NCI-H1417 (cell line): ENCODE measurements at places on chromosomes 4 and X.

- DNase-seq: no peak
Measured at GRCh38 chrX:140495739-140496138, 9.1 kb downstream of the SOX3 start.

DNA sequence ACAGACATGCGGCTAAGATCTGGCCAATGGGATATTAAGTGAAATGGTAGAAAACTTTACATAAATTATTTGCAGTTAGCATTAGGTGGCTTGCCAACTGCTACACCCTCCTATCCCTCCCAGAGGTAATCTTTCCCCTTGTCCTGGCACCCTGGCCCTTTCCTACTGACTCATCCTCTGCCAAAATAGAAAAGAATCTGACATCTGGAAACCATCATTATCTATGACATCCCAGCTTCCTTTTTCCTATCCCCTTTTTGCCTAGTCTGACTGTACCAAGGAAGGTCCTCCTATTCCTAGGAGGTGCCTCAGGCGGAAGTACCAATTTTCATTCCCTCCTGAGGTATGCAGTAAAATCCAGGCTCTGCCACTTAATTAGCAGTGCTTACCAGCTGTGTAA, 163.6 kb upstream of the KLF3 start:
- DNase-seq: no peak

- no peak for DNase-seq
Measured at GRCh38 chrX:72003811-72004750, 93.4 kb downstream of the NHSL2 start.

DNA sequence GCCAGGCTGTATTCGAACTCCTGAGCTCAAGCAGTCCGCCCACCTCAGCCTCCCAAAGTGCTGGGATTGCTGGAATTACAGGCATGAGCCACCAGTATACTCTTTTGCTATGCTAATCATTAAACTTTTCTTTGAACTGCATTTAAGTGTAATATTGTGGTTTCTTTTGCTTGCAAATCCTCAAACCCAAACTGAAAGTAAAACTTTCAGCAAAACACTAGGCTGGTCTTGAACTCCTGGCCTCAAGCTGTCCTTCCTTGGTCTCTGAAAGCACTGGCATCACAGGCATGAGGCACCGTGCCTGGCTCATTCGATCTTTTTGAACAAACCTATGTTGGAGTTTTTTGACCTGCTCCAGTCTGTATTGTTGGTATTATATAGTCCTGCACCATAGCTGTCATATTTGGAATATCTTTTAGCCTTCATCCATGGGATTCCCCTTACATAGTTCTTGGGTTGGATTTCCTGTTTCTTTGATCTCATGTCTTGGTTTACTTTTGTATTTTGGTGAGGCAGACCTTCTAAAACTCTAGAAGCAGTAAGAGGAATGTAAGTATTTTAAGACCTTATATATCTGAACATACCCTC, 34.1 kb downstream of the MOB1B start:
- no peak for DNase-seq

GRCh38 chr4:55251896-55252295, 94.1 kb upstream of the SRD5A3 start:
- DNase-seq: no peak

DNA sequence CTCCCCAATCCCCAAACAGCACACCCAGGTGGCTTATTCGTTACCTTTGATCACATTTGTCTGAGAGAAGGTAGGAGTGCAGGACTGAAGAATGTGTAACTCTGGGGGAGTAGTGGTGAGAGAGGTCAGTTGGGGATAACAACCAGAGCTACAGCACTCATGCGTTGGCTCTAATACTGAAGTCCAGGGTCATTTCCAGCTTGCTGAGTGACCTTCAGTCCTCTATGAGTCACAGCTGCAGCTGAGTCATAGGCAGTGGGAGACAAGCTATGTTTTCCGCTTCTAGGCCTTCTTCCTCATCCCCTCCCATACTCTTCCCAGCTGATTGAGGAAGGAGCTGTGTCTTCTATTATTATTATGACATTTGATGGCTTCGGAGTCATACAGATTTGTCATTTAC, 31.6 kb upstream of the CT47C1 start:
- DNase-seq: no peak

- DNase-seq: no peak
Measured at GRCh38 chr4:174578366-174578765, 56.1 kb upstream of the HPGD start.

DNA sequence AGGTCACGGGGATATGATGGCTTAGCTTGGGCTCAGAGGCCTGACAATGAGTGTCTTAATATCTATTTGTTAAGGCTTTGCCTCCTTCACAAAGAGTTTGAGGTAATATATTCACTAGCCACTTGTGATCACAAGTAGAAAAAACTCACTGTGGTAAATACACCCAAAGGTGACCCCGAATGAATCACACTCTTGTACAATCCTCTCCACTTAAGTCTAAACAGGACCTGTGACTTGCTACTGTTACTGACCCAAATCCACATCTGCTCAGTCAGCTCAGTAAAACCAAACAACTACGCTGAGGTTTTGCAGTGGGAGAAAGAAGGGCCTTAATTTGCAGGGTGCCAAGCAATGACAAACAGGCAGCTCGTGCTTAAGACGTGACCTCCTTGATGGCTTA, 223.8 kb upstream of the MAGEC2 start:
- no peak for DNase-seq

DNA sequence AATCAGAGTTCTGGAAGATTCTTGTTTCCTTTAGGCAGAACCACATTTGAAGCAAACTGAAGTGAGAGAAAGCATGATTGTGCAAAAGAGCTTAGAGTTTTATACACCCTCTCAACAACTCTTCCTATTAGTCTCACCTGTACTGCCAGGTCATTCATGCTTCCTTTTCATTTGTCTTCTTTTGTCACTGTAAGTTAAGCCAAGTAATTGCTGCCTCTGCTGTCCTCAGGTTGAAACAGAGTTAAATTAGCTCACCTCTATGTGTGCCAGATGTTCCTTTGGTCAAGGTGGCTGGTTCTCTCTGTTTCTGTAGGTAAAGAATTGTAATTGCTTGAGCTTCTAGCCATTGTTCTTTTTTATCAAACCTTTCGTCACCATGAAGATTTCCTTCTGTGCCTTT, 41.1 kb upstream of the HPGD start:
- peak; percentile 15 for DNase-seq

GRCh38 chr4:120771907-120772306, 150.6 kb downstream of the PRDM5 start:
- DNase-seq: no peak

- DNase-seq: no peak
Measured at GRCh38 chr4:165563851-165564250, 185.0 kb downstream of the CPE start.

DNA sequence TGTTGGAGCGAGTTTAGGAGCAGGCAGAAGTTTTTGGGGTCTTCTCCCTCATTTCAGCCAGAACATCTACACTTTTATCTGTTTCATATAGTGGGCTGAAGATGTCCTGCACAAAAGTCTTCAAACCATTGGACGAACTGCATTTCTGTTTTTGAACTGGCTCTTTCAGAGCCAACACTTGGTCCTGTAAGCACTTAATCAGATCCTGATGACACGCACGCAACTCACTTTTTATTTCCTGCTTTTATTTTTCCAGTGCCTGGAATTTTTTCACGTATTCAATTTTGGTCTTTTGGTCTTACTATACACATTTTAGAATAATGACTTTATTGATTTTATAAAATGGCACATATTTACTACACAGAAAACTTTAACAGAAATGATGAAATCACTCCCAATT, 40.2 kb upstream of the NKX3-2 start:
- DNase-seq: no peak

- DNase-seq: no peak
Measured at GRCh38 chr4:183362036-183362435, 39.8 kb upstream of the CLDN24 start.

DNA sequence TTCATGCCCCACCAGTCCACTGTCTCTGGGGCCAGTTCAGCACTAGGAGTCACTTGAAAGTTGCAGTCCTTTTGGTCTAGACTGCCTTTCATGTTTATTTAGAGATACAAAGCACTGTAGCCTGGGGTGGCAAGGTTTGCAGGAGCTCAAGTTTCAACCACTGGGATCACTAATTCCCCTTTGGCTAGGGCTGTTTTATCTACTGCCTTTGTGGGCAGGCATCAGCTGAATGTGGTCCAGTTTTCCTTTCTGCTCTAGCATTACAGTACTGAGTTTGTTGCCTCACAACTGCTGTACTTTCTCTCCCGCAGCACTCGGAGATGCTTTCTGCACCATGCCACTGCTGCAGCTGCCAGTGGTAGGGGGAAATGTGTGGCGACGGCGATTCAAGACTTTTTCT, 222.3 kb upstream of the HDX start:
- DNase-seq: no peak

GRCh38 chr4:26719954-26720552, 136.2 kb downstream of the TBC1D19 start:
- no peak for DNase-seq

DNA sequence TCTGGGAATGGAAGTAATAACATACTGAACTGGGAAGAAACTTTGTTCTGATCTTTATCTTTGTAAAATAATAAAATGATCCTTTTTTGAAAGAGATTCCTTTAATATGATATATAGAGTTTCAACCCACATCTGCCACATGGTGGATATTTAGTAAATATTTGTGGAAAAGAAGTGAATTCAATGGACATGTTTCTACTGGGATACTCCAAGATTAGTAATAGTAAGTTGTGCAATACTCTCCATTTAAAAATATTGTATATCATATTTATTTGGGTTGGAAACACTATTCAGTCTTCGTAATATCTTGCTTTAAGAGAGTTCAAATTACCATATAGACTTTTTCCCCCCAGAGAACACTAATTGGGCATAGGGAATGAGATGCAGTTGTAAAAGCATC, 17.8 kb upstream of the ARSJ start:
- DNase-seq: no peak

DNA sequence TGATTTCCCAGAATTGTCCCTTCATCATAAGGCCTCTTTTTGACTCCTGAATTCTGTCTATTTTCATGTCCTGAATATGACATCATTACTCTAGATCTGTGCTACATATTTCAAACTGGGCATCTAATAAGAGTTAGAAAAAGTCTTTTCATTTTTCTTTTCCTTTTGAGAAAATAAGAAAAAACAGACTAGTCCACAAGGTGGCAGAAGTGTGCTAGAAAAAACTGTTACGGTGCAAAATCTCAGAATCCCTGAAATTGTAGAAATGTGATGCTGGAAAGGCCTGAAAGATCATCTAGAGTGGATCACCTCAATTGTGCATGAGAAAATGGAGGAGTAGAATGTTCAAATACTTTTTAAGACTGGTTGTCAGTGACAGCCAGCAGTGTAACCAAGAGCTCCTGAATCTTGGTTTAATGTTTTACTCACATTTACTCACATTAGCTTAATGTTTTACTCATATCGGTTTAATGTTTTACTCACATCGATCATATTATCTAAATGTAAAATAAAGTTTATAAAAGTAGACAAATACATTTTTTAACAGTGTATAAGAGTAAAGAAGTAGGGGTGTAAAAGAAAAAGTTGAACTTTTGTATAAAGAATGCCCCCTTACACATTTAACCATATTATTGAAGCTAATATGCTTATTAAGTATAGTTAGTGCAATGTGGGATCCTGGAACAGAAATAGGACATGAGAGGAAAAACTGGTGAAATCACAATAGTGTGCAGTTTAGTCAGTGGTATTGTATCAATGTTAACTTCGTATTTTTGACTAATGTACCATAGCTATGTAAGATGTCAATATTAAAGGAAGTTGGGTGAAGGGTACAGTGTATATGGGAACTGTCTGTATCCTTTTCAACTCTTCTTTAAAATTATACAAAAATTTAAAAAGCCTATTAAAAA, 15.2 kb downstream of the ASB11 start:
- peak; percentile 62 for DNase-seq

GRCh38 chr4:48255072-48255958, 14.3 kb downstream of the TEC start:
- DNase-seq: no peak

GRCh38 chr4:55398966-55399365, 3.2 kb downstream of the TMEM165 start:
- DNase-seq: no peak

DNA sequence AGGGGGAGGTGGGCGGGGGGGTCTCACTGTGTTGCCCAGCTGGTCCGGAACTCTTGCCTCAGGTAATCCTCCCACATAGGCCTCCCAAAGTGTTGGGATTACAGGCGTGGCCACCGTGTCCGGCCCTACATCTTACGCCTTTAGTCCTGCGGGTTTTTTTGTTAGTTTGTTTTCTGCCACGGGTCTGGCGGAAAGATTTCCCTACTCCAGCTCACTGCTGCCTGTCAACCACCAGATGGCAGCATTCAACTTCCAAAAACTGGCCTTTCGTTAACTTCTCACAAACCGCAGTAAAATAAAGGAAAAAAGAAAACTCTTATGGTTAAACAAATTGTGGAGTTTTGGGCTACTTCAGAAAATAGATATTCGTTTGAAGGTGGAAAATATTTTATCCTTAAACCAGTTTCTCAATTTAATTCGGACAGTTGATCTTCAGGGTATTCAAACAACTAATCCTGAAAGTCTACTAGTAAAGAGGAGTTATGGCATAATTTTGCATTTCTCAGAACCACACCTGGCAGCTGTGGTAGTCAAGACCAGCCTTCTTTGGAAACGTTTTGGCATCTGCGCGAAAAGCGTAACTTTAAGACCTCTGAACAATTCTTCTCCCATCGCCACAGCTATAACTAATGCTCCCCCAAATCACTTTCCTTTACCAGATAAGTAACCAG, 41.1 kb downstream of the LUZP4 start:
- peak; percentile 50 for DNase-seq

GRCh38 chr4:55184600-55185523, 59.5 kb upstream of the KDR start:
- DNase-seq: peak; percentile 76

DNA sequence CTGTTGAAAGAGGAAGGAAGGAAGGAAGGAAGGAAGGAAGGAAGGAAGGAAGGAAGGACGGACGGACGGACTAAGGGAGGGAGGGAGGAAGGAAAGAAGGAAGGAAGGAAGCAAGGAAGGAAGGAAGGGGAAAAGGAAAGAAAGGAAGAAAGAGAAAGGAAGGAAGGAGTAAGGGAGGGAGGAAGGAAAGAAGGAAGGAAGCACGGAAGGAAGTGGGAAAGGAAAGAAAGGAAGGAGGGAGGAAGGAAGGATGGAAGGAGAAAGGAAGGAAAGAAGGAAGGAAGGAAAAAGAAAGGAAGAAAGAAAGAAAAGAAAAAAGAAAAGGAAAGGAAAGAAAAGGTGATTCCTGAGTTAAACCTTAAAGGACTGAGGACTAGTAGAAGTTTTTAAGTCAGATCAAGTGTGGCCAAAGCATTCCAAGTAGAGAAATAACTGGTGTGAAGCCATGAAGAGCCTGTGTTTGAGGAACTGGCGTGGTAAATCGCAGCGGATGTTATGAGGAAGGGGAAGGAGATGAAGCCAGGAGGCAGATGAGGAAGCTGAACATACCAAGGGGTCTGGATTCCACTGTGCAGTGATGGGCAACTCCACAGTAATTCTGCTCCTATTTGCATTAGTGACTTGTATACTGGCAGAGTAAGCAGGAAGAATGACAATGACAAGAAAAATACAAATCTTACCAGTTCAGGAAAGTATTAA, 163.5 kb downstream of the MGST2 start:
- no peak for DNase-seq

GRCh38 chrX:24371391-24371972, 11.0 kb downstream of the SUPT20HL1 start:
- DNase-seq: peak; percentile 28

- peak; percentile 82 for DNase-seq
Measured at GRCh38 chr4:150402871-150403272, 179.1 kb upstream of the MAB21L2 start.

- no peak for DNase-seq
Measured at GRCh38 chrX:72122621-72123337, 8.9 kb downstream of the RTL5 start.

GRCh38 chrX:50726296-50726695, 87.7 kb downstream of the SHROOM4 start:
- DNase-seq: no peak

- no peak for DNase-seq
Measured at GRCh38 chr4:137541181-137541580, 8.9 kb upstream of the PCDH18 start.
